Esophagus muscularis mucosa (tissue), 4 donors: ENCODE measurements at places on chromosomes 12 and 14. TPM values are rescaled to one million over a fixed set of nuclear protein-coding genes. Genes with fewer than 3 reads are reported as not detected.

SERPINA3 gene
- total RNA-seq, result 262 TPM

DNA sequence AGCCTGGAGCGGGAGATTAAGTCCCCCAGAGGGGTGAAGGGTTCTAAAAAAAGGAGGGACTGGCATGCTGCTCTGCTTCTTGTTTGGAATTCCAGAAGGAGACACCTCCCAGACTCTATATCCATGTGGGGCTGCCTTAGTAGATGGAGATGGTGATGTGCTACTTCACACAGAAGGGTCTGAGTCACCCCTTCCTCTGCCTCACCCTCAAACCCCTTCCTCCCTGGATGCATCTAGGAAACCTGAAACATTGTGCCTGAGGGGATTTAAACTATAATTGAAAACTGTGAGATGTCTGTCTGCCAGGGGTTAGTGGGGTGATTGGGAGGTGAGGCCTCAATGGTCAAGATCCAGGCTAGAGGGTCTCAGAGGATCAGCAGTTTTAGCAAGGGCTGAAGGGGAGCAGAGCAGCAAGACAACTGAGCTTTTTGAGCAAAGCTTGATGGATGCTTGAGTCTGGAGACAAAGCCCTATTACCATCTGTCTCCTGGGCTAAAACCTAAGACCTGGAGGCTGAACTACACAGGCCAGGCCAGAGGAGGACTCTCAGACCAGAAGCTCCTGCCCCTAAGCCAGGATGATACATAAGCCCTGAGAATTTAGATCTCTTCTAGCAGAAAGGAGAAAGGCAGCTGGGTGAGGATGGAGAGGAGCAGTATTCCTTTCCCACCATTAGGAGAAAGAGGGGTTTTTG, 314.7 kb upstream of the ATP2B1 start:
- DNase-seq, result no peak
- H3K4me1 ChIP-seq, result no peaks in the 10 kb centered on the region
- H3K36me3 ChIP-seq, result no peaks in the 10 kb centered on the region
- H3K27ac ChIP-seq, result no peak overlapping the region

DNA sequence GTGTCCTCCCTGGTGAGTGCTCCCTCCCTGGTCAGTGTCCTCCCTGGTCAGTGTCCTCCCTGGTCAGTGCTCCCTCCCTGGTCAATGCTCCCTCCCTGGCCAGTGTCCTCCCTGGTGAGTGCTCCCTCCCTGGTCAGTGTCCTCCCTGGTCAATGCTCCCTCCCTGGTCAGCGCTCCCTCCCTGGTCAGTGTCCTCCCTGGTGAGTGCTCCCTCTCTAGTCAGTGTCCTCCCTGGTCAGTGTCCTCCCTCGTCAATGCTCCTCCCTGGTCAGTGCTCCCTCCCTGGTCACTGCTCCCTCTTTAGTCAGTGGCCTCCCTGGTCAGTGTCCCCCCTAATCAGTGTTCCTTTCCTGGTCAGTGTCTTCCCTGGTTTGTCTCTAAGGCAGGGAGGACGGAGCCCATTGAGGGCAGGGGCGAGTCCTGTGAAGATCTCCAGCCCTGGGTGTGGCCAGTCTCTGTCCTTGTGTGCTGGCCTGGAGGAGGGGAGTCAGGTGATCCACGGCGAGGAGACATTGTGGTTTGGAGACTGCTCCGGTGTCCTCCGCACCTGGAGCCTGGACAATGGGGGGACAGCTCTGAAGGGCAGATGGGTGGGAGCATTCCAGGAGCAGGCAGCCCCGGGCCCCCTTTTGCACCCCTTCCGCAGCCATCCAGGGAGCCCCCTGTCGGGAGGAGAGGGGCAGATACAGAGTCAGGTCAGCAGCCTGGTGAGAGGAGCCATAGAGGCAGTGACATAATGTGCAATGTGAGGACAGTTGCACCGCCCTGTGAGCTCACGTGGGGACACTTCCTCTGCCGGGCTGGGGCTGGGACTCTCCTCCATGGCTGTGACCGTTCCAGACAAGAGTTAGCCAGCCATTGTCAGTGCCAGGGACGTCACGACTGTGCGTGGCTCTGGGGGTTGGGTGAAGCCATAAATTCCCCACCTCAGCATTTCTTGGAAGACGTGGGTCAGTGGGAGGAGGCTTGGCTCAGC, 93.4 kb downstream of the ADGRD1 start:
- DNase-seq, result no peak
- H3K4me1 ChIP-seq, result peaks cover 24% of the 10 kb centered on the region
- peak overlapping the region; percentile 19 for H3K27ac ChIP-seq
- peaks cover 13% of the 10 kb centered on the region for H3K36me3 ChIP-seq
- H3K4me3 ChIP-seq, result no peak overlapping the region

- H3K27me3 ChIP-seq, result no peaks in the 10 kb centered on the region
- no peaks in the 10 kb centered on the region for H3K36me3 ChIP-seq
- H3K4me3 ChIP-seq, result no peak overlapping the region
- no peak for DNase-seq
These were observed 149.6 kb upstream of the DYRK2 start for GRCh38 chr12:67498991-67499390.

- no peaks in the 10 kb centered on the region for H3K36me3 ChIP-seq
- H3K4me1 ChIP-seq, result no peaks in the 10 kb centered on the region
- H3K27me3 ChIP-seq, result no peaks in the 10 kb centered on the region
- no peak overlapping the region for H3K4me3 ChIP-seq
These were observed 28.4 kb downstream of the SDR9C7 start for GRCh38 chr12:56905852-56906251.

DNA sequence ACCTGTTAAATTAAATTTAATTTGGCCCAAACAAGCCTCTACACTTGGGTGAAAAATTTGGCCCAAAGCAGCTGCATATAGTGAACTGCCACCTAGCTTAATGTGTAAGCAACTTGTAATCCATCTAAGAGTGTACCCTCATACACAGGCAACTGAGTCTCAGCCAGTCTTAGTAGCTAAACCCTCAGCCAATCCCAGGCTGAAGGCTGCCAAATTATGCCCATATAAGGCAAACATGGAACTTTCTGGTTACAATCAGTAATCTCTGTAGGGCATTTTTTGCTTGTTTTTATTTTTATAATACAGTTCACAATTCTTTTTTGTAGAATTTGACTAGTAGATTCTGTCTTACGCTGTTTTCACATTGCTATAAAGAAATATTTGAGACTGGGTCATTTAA, 958.7 kb downstream of the FSCB start:
- H3K27me3 ChIP-seq, result no peaks in the 10 kb centered on the region
- H3K36me3 ChIP-seq, result no peaks in the 10 kb centered on the region
- no peak for DNase-seq
- no peak overlapping the region for H3K27ac ChIP-seq

- no peaks in the 10 kb centered on the region for H3K36me3 ChIP-seq
- H3K4me1 ChIP-seq, result peaks cover 7% of the 10 kb centered on the region
- no peak overlapping the region for H3K27ac ChIP-seq
- H3K4me3 ChIP-seq, result no peak overlapping the region
- DNase-seq, result no peak
- no peaks in the 10 kb centered on the region for H3K27me3 ChIP-seq
These were observed 6.2 kb upstream of the GPX2 start for GRCh38 chr14:64948612-64949210.

DNA sequence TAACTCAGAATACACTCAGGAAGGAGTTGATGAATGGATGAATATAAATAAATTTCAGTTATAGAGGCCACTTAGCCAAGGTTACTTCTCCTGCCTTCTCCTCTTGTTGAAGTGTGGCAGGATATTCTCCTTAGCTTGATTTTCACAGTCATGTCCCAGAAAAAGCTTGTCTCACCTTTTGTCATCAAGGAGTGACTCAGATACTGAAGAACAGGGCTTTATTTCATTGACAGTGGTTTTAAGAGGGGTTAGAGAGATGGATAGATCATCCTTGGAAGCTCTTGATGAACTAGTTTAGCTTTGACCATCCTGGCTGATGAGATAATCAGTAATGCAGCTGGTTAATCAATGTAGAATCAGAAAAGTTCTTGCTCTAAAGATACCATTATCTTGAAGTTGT, 35.0 kb upstream of the CFAP54 start:
- H3K36me3 ChIP-seq, result no peaks in the 10 kb centered on the region
- H3K4me1 ChIP-seq, result no peaks in the 10 kb centered on the region
- no peak overlapping the region for H3K4me3 ChIP-seq

CLEC2A gene
- not detected for total RNA-seq

- H3K27me3 ChIP-seq, result no peaks in the 10 kb centered on the region
- H3K4me3 ChIP-seq, result peak overlapping the region; percentile 80
- H3K4me1 ChIP-seq, result peaks cover 89% of the 10 kb centered on the region
- DNase-seq, result no peak
These were observed 1.7 kb upstream of the TNS2 start for GRCh38 chr12:53048033-53048779.

DNA sequence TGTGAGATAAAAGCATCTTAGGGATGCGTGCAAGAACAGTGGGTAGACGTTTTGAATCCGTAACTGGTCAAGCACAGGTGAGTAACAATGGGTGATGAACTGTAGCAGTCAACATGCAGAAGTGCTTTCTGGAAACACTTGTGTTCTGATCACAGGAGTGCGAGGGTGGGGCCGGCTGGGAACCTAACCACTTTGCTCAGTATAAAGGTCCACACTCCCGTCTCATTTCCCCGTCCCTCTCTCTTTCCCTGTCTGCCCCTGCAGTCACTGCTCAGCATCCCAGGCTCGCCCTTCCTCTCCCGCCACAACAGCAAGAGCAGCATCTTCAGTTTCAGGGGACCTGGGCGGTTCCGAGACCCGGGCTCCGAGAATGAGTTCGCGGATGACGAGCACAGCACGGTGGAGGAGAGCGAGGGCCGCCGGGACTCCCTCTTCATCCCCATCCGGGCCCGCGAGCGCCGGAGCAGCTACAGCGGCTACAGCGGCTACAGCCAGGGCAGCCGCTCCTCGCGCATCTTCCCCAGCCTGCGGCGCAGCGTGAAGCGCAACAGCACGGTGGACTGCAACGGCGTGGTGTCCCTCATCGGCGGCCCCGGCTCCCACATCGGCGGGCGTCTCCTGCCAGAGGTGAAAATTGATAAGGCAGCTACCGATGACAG, 127.1 kb downstream of the FIGNL2 start:
- DNase-seq, result no peak
- H3K4me1 ChIP-seq, result peaks cover 9% of the 10 kb centered on the region
- H3K36me3 ChIP-seq, result no peaks in the 10 kb centered on the region

KRT82 gene
- not detected for total RNA-seq

DNA sequence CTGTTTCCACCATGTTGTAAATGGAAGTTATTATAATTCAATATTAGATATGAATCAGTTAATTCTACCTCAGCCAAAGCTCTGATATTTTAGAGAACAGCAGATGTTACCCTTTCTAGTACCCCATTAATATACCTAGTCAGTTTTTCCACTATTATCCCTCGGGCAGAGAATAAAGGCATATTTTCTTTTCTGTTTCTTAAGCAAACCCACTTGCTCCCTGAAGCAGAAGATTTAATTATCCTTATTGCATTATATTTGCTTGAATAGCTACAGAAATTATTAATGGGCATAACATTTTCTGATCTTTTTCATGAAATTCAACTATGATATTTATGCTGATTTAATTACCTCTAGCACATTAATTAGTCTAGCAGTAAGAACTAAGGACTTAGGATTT, 832.9 kb upstream of the FBXO33 start:
- no peak for DNase-seq
- H3K4me1 ChIP-seq, result no peaks in the 10 kb centered on the region

CIROP gene
- total RNA-seq, result 0.19 TPM

DNA sequence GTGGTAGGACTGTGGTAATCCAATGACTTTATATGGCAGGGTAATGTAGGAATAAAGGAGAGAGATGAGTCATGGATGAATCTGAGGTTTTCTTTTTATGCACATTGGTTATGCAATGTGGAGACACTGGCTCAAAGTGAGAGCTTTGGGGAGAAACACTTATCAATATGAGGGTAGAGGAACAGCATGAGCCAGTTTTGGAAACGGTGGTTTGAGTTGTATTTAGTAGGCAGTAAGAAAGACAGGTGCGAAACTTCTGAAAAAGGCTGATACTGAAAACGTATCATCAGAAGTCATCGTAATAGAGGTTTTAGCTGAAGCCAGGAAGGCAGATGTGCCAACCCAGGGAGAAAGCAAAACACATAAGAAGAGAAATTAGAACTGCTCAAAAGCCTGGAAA, 854.8 kb upstream of the SEL1L start:
- H3K27ac ChIP-seq, result peak overlapping the region; percentile 76
- H3K4me3 ChIP-seq, result no peak overlapping the region
- DNase-seq, result no peak
- no peaks in the 10 kb centered on the region for H3K4me1 ChIP-seq
- H3K27me3 ChIP-seq, result no peaks in the 10 kb centered on the region

- no peak overlapping the region for H3K27ac ChIP-seq
- H3K4me1 ChIP-seq, result no peaks in the 10 kb centered on the region
- H3K27me3 ChIP-seq, result peaks cover 3% of the 10 kb centered on the region
- DNase-seq, result no peak
- no peaks in the 10 kb centered on the region for H3K36me3 ChIP-seq
These were observed 86.7 kb upstream of the PWP1 start for GRCh38 chr12:107598906-107599305.

GDF11 gene
- 7.4 TPM for total RNA-seq

- peak overlapping the region; percentile 8 for H3K4me3 ChIP-seq
- no peak for DNase-seq
- peaks cover 43% of the 10 kb centered on the region for H3K4me1 ChIP-seq
- no peaks in the 10 kb centered on the region for H3K27me3 ChIP-seq
These were observed 3.7 kb downstream of the GPR132 start for GRCh38 chr14:105061428-105062047.

GRCh38 chr12:49979016-49979586, 6.4 kb downstream of the AQP6 start:
- DNase-seq, result no peak
- H3K27ac ChIP-seq, result no peak overlapping the region
- no peaks in the 10 kb centered on the region for H3K27me3 ChIP-seq
- H3K4me3 ChIP-seq, result no peak overlapping the region
- peaks cover 25% of the 10 kb centered on the region for H3K4me1 ChIP-seq
- no peaks in the 10 kb centered on the region for H3K36me3 ChIP-seq

RNFT2 gene
- 0.42 TPM for total RNA-seq

GRCh38 chr12:97886511-97887176, 424.0 kb downstream of the RMST start:
- DNase-seq, result no peak
- H3K36me3 ChIP-seq, result no peaks in the 10 kb centered on the region
- no peak overlapping the region for H3K4me3 ChIP-seq
- H3K27ac ChIP-seq, result peak overlapping the region; percentile 49

DNA sequence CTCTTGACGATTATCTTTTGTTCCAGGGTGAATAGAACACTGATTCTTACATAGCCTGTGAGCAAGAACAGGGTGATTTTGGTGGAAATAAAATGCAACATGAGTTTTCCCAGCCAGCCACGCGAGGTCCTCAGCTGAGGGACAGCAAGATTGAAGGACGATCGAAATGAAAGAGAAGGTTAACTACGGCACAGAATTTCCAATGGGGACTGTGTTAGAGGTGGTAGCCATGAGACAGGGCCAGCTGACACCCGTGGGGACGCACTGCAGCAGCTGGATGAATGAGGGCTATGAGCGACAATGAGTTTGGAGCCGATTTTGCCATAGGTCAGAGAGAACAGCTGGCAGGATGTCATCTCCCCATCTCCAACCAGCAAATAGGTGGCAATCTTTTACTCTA, 243.4 kb upstream of the PELI2 start:
- no peaks in the 10 kb centered on the region for H3K27me3 ChIP-seq
- peaks cover 8% of the 10 kb centered on the region for H3K4me1 ChIP-seq
- no peaks in the 10 kb centered on the region for H3K36me3 ChIP-seq
- H3K4me3 ChIP-seq, result no peak overlapping the region
- no peak for DNase-seq
